CD4-positive, alpha-beta T cell treated with Interleukin-21 for 1 hour (primary cell): ENCODE measurements at places on chromosomes 12 and 14.

- no peak for DNase-seq
Measured at GRCh38 chr12:121576851-121577391, 3.9 kb downstream of the KDM2B start.

GRCh38 chr12:124777399-124778372 is 86.0 kb downstream of the SCARB1 start:
- DNase-seq: no peak

DNA sequence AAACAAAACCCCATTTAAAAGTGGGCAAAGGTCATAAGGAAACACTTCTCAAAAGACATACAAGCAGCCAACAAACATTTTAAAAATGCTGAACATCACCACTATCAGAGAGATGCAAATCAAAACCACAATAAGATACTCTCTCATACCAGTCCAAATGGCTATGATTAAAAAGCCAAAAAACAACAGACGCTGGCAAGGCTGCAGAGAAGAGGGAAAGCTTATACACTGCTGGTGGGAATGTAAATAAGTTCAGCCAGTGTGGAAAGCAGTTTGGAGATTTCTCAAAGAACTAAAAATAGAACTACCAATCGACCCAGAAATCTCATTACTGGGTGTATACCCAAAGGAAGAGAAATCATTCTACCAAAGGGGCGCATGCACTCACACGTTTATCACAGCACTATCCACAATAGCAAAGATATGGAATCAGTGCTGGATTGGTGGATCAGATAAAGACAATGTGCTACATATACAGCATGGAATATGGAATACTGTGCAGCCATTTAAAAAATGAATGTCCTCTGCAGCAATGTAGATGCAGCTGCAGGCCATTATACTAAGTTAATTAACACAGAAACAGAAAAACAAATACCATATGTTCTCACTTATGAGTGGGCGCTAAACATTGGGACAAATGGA is 102.1 kb upstream of the DAAM1 start:
- DNase-seq: no peak

- no peak for DNase-seq
Measured at GRCh38 chr14:93099643-93100042, 16.1 kb downstream of the ITPK1 start.

DNA sequence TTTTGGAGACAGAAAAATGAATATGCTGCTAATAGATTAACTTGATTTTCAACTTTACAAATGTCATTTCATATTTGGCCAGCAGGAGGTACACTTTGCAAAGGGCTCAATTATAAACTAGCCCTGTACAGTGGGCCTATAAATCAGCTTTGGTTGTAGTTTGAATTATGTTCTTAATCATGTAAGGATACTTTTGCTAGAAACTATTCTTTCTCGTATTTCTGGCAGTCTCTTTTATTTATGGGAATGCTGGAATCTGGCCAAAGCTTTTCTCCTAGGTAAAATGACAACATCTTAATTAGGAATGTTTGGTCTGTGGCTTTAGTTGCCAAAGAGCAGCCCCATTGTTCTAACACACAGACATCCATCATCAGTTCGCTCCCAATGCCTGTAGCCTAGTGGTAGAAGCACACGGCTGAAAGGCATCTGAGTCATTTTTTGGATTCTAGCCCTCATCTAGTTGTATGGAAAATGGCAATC is 1322.3 kb upstream of the SEL1L start:
- DNase-seq: no peak

DNA sequence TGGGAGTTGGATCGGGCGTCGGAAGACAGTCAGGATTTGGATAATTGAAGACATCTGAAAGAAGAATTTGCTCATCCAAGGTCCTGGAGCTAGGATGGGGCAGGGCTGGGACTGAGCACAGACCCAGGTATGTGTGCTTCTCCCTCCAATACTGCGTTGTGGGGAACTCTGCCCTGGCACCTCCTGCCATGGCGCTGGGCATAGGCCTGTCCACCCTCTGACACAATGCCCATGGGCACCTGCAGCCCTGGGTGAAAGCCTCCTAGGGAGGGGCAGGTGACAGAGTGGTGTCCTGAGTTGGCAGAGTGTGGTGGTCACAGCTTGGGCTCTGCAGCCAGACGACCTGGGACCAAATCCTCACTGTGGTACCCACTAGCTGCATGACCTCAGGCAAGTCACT is 53.3 kb downstream of the CALM1 start:
- DNase-seq: no peak

DNA sequence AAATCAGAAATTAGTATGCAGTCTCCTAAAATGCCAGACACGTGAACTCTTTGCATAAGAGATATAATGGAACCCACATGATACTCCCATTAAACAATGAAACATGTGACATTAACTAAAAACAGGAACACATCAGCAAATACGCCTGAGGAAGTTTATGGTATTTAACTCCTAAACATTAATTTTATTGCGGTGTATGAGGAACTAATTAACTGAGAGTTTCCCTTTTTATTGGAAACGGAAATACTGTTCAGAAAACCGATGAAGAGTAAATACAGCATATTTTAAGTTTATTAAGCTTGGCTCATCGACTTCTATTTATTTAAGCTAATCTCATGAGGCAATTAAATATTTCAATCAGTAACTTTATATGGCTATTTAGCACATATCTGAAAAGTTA is 290.3 kb downstream of the SOX5 start:
- DNase-seq: no peak

DNA sequence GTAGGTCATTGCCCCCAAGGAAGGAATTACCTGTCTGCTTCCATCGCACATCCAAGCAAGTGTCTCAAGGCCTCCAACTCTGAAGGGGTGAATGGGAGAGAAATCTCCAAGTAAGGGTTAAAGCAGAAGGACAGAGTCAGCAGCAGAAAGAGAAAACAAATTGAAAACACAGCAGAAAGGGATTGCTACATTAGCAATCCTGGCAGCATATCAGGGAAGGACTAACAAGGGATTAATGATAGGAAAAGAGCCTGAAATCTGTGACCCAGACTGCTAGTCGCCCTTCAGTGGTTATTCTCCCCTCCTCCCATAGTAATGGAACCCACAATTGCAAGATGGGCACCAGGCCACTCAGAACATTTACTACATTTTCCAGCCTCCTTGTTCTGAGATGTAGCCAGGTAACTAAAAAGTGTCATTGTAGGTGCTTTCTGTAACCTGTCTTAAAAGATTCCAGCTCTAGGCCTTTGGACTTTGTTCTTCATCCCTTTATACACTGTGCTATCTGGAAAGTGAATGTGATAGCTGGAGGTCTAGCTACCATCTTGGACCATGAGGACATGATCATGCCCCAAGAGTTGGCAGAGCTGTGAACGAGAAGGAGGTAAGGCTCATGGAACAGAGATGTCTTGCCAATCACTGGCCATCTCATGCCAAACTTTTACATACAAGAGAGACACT is 36.0 kb downstream of the MAP3K9 start:
- DNase-seq: no peak

GRCh38 chr14:96206461-96206860 is 1.8 kb downstream of the BDKRB2 start:
- no peak for DNase-seq

DNA sequence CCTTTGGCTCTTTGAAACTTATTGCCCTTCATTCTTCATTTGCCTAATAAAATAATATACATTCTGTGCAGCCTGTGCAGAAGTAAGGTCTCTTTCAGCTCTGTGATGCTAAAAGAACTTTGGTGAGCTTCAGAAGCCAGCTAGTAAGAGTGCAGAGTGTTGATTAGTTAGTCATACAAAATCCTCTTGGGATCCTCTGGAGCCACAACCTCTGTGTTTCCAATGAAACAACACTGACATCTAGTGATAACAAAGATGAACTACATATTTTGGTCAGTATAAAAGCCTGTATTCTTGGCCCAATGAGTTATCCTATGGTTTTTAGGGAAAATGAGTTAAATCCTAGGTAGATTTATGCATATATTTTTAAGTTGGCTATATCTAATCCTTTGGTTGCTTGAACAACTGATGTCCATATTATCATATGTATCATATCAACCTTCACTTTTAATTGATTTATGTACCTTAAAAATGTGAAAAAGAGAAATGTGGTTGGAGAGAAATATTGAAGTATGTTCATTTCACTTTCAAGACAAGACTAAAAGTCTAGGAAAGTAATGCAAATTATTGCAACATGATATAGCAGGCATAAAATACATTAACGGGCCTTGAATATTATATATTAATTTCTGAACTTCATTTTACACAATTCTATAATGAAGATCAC is 158.4 kb downstream of the KLHL28 start:
- DNase-seq: peak; percentile 24

- DNase-seq: peak; percentile 30
Measured at GRCh38 chr14:92108345-92109254, 2.2 kb upstream of the ATXN3 start.

GRCh38 chr12:59196989-59197388 is 276.7 kb upstream of the LRIG3 start:
- DNase-seq: no peak

DNA sequence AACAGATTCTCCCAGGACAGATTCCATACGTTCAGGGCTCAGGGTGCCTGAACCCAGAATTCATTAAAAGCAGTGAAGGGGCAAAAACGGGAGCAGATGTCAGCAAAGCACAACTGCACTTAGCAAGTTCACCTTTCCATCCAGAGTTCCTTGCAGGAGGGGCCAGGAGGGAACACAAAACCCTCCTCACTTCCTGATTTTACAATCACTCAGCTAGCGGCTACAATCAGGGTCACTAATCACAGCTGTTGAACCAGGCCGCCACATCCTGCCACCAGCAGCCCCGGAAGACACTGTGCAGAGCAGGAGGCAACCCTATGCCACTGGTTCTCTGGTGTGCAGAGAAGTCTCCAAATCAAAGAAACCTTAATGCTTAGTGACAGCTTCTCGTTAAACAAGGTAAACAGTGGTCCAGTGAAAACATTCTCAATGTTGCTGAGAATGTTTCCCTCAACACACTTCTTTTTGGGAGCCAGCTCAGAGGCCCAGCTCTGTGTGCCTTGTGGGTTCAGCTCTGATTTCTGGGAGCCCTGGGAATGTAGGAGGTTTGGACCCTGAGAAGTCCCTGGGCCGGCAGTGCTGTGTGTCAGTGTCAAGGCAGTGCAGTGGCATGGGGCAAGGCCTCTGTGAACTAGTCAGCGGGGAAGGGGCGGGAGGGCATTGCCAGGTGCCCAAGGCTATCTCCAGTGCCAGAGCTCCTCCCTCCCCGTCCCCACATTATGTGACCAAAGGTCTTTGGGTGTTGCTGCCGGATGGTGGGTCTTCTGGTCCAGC is 54.5 kb downstream of the VCPKMT start:
- peak; percentile 82 for DNase-seq

DNA sequence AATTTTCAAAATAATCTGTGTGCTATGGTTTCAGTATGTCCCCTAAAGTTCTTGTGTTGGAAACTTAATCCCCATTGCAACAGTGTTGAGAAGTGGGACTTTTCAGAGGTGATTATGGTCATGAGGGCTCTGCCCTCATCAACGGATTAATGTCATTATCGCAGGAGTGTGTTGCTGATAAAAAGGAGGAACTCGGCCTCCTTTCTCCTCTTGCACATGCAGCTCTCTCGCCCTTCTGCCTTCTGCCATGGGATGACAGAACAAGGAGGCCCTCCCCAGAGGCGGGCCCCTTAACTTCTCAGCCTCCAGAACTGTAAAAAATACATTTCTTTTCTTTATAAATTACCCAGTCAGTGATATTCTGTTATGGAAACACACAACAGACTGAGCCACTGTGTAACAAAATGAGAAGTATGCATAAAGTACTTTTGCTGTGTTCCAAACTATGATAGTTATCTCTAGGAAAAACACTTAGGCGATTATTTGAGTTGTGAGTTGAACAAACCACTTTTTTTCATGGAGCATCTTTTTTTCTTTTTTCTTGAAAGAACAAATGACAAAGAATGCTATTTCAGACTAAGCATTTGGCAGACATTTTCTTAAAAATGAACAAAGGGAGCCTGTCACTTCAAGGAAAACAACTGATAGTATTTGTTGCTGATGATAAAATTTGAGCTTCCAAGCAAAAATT is 134.8 kb upstream of the FUT8 start:
- no peak for DNase-seq

DNA sequence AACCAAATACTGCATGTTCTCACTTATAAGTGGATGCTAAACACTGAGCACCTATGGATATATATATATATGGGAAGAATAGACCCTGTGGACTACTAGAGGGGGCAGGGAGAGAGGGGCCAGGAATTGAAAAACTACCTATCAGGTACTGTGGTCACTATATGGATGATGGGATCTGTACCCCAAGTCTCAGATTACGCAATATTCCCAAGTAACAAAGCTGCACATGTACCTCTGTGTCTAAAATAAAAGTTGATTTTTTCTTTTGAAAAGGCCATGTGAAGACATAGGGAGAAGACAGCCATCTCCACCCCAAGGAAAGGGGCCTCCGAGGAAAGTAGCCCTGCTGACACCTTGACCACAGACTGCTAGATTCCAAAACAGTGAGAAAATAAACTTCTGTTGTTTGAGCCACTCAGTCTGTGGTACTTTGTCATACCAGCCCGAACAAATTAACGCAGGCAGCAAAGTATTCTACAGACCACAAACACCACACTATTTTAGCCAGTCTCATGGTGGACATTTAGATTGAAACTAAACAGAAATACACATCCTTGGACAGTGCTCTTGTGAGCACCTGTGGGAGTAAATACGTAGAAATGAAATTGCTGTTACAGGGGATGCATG is 197.1 kb downstream of the EFCAB11 start:
- DNase-seq: no peak

DNA sequence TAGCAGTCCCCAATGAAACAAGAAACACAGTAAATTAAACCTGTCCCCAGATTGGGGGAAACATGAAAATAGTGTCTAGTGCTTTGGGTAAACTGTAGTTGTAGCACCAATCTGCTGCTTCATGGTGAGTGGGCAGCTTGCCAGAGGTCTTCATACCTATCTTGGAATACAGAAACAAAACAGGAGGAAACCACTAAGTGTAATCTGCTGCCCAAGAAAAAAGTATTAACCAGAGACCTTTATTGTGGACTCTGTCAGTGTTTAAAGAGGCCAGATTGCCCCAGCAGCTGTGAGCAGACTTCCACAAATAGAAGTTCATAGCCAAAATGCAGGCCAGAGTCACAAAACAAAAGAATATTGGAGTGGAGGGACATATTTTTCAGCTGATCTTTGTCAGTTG is 2.3 kb downstream of the ISCU start:
- DNase-seq: no peak

DNA sequence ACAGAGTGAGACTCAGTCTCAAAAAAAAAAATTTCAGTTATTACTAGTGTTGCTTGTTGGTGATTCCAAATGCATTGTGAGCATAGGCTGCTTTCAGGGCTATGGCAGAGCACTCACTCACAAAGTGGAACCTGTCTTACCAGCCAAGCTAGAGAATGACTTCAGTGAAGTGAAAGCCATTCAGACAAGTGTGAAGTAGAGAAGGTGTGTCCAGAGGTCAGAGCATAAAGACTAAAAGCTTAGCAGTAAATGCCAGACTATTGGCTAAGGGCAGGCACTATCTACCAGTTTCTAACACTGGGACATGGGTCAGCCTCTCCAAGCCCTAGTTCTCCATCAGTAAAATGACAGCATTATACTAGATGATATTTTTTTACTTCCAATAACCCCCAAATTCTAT is 12.7 kb downstream of the PPP1R36 start:
- DNase-seq: no peak

DNA sequence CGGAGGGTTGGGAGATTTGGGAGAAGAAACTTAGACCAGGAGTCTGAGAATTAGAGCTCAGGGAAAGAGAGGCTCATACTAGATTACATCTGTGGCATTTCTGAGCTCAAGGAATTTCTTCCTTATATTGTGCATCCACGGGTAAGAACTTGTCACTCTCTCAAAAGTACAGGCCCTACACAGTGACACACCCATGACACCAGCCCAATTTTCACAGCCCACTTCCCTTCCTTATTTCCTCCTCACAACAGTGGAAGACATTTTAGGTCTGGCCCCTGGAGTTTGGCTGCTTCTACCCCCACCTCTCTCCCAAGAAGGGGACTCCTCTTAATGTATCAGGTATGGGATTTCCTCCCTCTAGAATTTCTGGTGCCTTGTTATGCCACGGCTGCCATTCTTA is 9.2 kb upstream of the ZNF385A start:
- no peak for DNase-seq
